ENCODE measurements at places on chromosomes 1 and 21.
A peak's percentile ranks its signal among the peaks of the same experiment; 100 is the strongest.

- no peak for ATAC-seq
Measured at GRCh38 chr21:17441370-17441769, 71.5 kb upstream of the CXADR start.

GRCh38 chr1:7478142-7478790 is 292.8 kb upstream of the VAMP3 start:
- ATAC-seq, result no peak

DNA sequence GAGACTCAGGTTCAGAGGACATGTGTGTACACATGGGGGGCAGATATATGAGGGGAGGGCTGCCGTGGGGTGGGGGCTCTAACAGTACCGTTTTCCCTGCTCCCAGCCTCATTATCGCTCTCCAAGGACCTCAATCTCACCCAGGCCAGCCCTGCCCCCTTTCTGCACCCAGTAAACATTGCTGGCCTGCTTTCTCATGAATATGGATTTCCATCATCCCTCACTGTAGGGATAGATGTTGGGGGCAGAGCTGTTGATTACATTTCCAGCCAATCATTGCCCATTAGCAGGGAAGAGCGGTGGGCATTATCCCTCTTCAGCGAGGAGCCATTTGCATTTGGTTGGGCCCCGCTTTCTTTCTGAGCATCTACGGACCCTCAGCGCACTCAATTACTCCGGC is 273.8 kb downstream of the RPS6KC1 start:
- no peak for ATAC-seq

GRCh38 chr1:18234790-18235242 is 127.2 kb downstream of the IGSF21 start:
- no peak for ATAC-seq

DNA sequence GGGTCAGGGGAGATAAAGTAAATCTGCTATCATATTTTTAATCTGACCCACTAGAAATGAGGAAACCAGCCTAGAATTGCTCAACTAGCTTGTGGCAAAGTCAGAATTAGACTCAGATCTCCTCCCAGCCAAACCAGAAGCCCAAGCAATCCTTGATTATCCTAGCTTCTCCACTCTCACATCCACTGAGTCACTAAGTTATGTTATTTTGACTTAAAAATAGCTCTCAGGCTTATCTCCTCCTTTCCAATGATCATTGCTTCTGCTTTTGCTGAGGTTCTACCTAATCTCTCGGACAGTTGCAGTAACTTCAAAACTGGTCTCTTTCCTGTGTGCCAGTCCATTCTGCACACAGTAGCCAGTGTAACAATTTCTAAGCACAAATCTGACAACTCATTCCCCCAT is 22.9 kb downstream of the OVAAL start:
- no peak for ATAC-seq

DNA sequence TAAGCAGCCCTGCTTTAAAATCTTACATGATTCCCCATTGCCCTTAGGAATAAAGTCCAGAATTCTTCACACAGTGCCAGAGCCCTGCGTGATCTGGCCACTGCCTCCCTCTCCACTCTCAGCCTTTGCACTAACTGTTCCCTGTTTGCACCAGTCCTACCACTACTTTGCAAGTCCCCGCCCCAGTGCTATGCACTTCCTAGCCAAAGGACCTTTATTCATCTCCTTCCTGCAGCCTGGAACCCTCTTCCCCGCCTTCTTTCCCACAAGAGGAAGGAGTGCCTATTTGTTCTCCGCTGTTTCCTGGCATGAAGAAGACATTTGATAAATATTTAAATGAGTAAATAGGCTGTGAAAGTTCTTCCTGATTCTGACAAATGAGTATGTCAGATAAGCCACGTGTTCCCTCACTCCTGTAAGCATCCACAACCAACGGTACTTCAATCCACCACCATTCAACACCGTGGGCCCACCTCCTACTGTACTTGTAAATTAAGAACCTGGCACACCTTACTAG is 23.9 kb downstream of the CAPN8 start:
- ATAC-seq, result no peak

- no peak for ATAC-seq
Measured at GRCh38 chr21:33075128-33075527, 5.2 kb downstream of the OLIG1 start.

GRCh38 chr1:48405400-48405799 is 66.6 kb downstream of the SPATA6 start:
- no peak for ATAC-seq

- no peak for ATAC-seq
Measured at GRCh38 chr21:41443562-41443961, 17.5 kb downstream of the MX1 start.

DNA sequence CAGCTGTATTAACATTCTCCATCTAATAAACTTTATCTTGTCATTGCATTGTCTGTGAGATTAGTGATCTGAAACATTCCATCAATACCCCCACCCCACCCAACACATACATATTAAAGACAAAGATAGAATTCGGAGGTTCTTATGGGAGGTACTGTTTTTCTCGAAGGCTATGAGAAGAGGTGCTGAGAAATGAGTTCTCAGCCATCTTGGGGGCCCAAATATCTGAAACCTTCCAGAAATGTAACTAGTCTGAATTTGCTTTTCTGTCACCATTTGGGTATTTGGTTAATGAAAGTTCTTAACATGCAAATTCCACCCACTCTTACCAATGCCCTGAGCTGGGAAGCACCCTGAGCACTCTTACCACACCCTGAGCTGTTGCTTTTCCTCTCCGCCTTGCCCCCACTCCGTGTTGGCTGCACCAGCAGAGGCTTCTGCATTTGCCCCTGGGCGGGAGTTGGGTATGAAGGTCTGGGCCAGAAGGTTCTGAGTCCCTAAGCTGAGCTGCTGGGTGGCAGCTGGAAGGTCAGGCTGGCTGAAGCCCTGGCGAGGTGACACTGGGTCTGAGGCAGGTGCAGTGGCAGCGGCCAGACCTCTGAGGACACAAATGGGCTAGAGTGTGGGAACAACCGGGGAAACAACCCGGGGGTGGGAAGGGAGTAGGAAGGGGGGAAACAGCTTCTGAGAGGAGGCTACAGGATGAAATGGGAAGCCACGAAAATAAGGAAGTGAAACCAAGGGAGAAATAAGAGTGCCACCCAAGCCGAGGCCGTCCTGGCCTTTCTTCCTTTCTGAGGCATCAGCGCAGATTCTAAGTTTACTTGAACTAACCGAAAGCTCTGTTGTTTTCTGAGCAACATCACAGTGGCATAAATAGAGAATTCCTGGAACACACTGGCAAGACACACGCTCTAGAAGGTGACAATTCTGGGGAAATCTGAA is 26.3 kb upstream of the IER5 start:
- ATAC-seq, result peak; percentile 80

DNA sequence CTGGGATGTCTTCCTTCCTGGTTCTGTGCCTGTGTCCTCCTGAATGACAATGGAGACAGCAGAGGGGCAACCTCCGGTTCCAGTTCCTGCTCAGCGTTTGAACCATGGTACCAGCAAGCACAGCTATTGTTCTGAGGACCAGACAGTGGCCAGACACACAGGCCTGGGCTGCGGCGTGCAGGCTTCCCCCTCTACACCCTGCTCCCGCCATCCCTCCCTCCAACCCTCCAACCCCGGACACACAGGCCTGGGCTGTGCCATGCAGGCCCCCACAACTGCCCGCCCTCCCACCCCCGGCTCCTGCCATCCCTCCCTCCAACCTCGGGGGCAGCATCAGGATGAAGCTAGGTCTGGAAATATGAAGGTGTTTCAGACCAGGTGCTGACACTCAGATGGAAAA is 5.6 kb upstream of the MEGF6 start:
- ATAC-seq, result no peak

DNA sequence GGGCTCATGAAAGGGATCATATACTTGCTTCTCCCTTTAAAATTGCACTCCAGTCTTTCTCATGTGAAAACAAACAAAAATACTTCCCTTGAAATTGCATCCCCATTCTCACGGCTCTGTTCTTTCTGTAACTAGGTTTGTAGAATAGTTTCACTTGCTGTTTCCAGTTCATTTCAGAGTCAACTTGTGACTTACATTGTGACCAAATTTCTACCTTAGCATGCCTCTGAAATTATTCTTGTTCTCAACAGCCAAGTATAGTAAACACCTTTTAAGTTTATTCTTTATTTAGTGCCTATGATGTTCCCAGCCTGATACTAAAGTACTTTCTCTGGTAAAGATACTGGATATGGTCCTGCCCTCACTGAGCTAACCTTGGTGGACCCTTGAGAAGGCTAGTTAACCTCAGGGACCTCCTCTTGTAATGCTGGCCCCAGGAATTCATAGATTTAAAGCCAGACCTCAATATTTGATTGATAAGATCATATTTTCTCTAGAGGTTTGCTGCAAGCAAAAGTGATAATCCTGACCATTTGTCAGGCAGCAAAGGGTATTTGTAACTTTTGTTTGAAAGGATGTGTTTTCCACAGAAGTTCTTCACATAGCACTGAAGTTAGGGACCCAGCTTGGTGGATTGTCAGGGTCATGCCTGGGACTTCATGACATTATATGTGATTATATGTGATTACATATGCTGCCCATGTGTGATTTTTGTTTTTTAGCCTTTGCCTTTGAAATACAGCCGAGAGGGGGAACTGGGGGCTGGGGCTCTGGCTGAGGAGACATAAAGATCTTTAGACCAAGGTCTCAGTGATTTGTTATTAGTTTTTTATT is 29.6 kb downstream of the VANGL2 start:
- ATAC-seq, result peak; percentile 61

- ATAC-seq, result no peak
Measured at GRCh38 chr21:39009587-39010225, 173.5 kb downstream of the PSMG1 start.

- no peak for ATAC-seq
Measured at GRCh38 chr1:212233321-212233720, 51.9 kb upstream of the PPP2R5A start.

GRCh38 chr1:201280884-201281283 is 2.4 kb upstream of the PKP1 start:
- ATAC-seq, result no peak

- no peak for ATAC-seq
Measured at GRCh38 chr1:54014009-54014629, 3.9 kb downstream of the LDLRAD1 start.

GRCh38 chr1:68497358-68497698 is 446 bp upstream of the DEPDC1 start:
- peak; percentile 5 for ATAC-seq

DNA sequence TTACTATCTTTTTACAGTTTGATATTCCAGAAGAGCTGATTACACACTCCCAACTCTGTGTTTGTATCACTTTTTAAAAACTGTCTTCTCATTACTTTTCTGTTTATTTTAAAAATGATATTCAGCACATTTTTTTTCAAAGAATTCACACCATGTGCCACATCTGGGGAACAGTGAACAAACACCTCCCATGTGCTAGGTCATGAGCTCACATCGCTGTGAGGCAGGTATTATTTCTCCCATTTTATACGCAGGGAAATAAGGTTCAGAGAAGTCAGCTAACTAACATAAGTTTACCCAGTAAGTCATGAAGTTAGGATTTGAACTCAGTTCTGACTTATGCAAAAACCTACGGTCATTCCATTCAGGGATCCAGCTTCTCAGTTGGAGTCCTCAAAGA is 44.9 kb downstream of the S1PR1 start:
- ATAC-seq, result no peak

DNA sequence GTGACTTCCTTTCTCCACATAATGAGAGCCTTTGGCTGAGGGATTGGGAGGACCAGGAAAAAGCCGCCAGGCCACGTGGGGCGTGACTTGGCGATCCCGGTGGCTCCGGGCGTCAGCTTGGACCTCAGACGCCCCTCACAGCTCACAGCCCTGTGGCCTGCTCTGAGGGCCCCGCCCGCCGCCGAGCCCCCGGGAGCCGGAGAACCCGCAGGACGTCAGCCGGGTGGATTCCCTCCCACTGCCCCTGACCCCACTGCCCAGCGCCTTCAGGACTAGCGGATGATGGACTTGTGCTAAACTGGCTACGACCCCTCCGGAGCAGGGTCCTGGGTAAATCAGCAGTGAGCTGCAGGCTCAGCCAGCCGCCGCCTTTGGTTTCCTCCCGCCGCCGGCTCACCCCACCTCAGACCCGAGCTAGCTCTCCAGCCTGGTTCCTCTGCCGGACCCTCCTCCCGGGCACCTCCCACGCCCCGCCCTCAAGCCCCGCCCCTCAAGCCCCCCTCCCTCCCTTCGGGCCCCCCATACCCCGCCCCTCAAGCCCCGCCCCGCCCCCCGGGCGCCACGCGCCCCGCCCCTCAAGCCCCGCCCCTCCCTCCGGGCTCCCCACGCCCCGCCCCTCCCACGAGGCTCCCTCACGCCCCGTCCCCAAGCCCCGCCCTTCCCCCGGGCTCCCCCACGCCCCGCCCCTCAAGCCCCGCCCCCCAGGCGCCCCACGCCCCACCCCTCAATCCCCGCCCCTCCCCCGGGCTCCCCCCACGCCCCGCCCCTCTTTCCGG is 10.0 kb upstream of the FAAP20 start:
- ATAC-seq, result peak; percentile 24

GRCh38 chr1:54894271-54894670 is 7.3 kb upstream of the DHCR24 start:
- ATAC-seq, result peak; percentile 68

- peak; percentile 98 for ATAC-seq
Measured at GRCh38 chr1:40699787-40700186, 8.3 kb downstream of the NFYC start.

- ATAC-seq, result no peak
Measured at GRCh38 chr1:10793129-10793651, 3.3 kb downstream of the CASZ1 start.

GRCh38 chr1:61332196-61332753 is 249.9 kb downstream of the NFIA start:
- peak; percentile 97 for ATAC-seq

All from activated T-helper 17 cell treated with anti-CD3 and anti-CD28 coated beads, Interleukin-2, amount 50 U/mL, for 72 hours (primary cell).